ENCODE measurements at places on chromosomes 7 and 10.

DNA sequence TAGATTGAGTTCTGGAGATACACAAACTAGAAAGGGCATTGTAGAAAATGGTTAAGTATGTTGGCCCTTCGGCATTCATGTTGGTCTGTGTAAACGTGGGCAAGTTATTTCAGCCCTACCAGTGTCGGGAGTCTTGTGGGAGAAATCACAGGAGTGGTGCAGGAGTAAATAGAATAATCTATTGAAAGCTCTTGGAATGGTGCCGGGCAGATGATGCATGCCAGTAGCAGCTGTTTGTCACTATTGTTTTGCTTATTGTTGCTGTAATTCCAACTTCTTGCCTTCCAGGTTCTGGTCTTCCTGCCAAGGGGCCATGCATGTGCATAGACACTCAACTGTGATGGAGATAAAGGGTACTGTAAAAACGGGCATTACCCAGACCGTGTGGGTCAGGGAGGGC, 259.4 kb downstream of the CAMK1D start:
- no peak for DNase-seq

- no peak for DNase-seq
Observed at GRCh38 chr10:123558651-123559050, 107.5 kb upstream of the GPR26 start.

GRCh38 chr10:87865241-87865881, 1.9 kb downstream of the PTEN start:
- DNase-seq = no peak

- DNase-seq = no peak
Observed at GRCh38 chr10:61994405-61995219, 93.1 kb downstream of the ARID5B start.

- no peak for DNase-seq
Observed at GRCh38 chr7:107495516-107495915, 25.7 kb downstream of the GPR22 start.

GRCh38 chr10:44385026-44385695, at the start of gene CXCL12:
Gene CXCL12, minus strand, starts transcription at chr10:44385097. Its CDS starts 92 bp downstream, at chr10:44385005.
- no peak for DNase-seq

- no peak for DNase-seq
Observed at GRCh38 chr7:98280296-98280695, 1.2 kb upstream of the BRI3 start.

DNA sequence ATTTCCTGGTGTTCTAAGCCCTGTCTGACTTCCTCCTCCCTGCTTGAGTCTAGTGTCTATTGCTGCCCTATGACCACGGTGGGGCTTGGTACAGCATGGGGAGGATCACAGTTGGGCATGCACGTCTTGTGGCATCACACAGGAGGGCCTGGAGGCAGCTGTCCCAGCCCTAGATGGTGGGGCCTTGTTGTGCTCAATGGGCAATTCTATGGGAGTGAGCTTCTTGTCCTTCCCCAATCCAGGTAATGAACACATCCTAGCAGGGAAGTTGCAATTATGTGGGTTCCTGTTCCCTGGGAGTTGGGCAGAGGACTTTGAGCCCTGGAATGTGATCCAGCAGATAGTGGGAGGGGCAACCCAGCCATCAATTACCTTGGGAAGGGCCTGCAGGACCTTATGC, 10.8 kb upstream of the FAM3C start:
- no peak for DNase-seq

- DNase-seq = no peak
Observed at GRCh38 chr10:26455567-26456315, 17.6 kb downstream of the APBB1IP start.

GRCh38 chr7:111424768-111425167, 137.5 kb downstream of the IMMP2L start:
- DNase-seq = no peak

- DNase-seq = no peak
Observed at GRCh38 chr7:20064181-20064970, 152.8 kb downstream of the MACC1 start.

DNA sequence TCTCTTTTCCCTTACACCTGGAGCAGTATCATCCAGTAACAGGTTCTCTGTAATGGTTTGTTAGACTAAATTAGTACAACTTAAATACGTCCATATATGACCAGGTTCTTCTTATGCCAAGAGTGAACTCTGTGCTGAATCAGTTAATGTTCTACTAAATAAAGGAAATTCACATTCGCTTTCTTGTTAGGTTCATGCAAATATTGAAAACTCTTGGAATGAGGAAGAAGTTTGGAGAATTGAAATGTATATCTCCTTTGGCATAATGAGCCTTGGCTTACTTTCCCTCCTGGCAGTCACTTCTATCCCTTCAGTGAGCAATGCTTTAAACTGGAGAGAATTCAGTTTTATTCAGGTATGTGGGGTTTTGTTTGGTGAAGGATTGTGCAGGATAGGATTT, 15.3 kb upstream of the CFAP69 start:
- DNase-seq = no peak

All from activated naive CD4-positive, alpha-beta T cell treated with anti-CD3 and anti-CD28 coated beads, Interleukin-2, amount 50 U/mL, for 16 hours (primary cell).